Ascending aorta (tissue), 2 donors: ENCODE measurements at places on chromosomes 4 and X. TPM values are rescaled to one million over a fixed set of nuclear protein-coding genes. Genes with fewer than 3 reads are reported as not detected.

- DNase-seq = no peak
Measured at GRCh38 chr4:55762819-55763218, 56.8 kb upstream of the EXOC1L start.

DNA sequence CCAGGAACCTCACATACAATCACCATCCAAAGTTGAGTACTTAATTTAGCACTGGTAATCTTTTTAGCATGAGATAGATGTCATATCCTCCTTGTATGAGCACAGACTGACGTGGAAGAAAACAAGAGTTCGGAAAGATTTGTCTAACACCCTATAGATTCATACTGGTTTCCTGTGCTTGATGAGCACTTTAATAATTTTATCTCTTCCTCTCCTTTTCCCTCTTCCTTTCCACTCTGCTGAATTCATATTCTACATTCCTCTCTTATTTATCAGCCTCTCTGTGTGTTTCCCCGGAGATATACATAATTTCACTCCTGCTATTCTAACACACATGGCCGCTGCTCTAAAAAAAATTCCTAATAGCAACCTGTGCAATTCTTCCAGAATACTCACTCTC is 273.9 kb downstream of the AFF2 start:
- no peak for DNase-seq

DNA sequence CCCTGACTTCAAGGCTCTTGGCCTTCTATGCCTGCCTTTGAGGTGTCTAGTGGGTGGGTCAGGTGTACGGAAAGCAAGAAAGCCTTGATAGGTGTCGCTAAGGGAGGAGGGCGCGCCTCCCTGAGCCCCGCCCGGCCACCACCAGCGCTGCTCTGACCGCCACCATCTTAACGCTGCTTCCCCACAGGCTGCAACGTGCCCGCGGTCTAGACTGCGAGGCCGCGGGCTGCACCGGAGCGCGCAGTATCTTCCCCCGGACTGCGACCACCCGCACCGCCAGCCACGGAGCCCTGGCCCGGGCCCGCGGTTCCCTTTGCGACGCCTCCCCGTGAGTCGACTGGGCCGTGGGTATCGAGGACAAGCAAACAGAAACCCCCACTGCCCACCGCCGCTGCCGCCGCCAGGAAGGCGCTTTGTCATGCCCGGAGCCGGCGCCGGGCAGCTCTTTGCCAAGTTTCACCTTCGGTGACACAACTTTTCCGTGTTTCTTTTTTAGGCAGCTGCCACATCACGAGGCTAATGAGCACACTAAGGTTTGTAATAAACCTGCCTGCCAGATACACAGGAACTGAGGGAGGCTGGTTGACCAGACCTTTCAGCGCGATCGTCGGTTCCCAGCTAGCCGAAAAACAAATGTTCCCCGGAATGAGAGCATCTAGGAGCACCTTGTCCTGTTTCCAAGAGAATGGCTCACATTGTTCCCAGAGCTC is 335.8 kb upstream of the F9 start:
- no peak for DNase-seq

DNA sequence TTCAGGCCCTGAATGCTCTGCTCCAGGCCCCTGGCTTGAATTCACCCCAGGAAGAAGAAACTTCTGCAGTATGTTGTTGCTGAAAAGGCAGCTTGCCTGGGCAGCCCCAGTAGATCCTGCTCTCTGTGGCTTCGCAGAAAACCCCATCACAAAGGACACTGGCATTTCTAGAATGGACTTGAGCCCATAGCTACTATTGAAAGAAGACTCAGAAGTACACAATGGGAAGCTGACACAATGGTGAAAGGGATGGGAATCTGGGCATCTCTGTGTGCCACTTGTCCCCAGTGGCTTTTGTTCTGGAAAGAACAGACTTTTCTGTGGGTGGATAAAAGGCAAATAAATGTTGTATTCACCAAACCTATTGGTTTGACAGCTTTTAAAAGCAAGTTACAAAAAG is 67.4 kb upstream of the SCML1 start:
- DNase-seq = no peak

GRCh38 chrX:41779030-41779564 is 55.1 kb downstream of the GPR82 start:
- no peak for DNase-seq

CT45A10 gene
- not detected for total RNA-seq

IQSEC2 gene
- total RNA-seq = 43.3 TPM
